ENCODE measurements at places on chromosomes 3 and 15. TPM values are rescaled to one million over a fixed set of nuclear protein-coding genes. Genes with fewer than 3 reads are reported as not detected.

DNA sequence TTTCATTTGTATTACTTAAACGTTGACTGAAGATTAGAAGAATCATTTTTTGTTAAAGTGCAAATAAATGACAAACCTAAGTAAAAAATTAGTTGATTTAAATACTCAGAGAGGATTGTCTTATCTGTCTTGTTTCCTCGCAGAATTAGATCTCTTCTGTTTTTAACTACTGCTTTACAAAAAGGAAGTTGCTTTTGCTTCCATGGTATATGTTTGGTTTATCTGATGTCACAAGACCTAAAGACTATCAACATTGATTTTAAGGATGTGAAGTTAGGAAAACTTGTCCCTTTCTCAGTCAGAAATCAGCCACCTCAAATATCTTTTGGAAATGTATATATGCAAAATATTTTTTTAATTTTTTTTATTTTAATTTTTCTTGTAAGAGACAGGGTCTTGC, 28.7 kb downstream of the GPR171 start:
- DNase-seq = no peak

DNA sequence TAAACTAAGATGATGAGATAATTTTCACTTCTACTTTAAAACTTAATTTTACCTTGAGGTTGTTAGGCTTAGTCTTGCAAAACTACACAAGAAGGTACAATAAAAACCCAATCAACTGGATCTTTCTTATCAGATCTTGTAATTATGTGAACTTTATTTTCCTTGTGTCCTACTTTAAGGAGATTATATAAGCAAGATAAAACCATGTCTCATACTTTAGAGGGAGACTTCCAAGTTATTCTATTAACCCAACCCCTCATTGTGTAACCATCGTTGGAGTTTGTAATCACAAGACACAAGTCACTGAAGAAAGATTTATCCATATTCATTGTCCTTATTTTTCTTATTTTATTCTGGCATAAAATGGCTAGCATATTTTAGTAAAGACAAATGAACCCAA, 165.6 kb downstream of the SERPINI1 start:
- no peak for DNase-seq

- DNase-seq = no peak
Observed at GRCh38 chr15:85414037-85414436, 33.6 kb downstream of the AKAP13 start.

DNA sequence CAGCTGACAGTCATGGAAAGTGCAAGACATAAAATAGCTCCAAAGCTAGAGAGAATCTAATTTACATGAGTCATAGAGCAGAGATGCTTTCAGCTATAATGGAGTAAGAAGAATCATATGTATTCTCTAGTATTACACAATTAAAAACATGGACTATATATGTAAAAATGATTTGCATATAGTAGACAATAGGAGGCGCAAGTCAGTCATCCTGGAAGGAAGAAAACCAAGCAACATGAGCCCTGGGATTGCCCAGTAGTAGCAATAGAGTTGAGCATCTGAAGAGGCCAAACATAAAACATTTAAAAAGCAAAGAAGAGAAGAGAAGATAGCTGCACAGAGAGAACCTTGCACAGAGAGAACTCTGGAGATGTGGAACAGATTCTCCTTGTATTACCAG, 455.0 kb downstream of the EPHA3 start:
- no peak for DNase-seq

DNA sequence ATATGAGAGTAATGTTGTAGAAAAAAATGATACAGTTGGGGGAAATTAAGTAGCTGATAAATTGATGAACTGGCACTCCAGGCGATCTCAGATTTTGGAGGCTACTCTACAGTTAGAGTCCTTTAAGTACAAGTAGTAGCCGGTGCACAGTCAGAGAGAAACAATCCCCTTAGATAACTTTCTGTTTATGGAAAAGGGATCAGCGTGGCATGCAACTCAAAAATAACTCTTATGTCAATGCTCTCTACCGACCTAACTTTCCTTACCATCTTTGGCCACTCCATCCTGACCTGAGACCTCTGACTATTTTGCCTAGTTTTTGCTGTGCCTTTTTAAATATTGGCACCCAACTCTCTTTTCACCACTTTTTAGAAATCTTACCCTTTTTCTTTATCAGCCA, 299.6 kb downstream of the UNC13C start:
- no peak for DNase-seq

Gene IL20RB
- polyA plus RNA-seq = 0.45 TPM

Gene RARB
- polyA plus RNA-seq = not detected

Gene KIF9
- polyA plus RNA-seq = 7.6 TPM

All from CD8-positive, alpha-beta memory T cell (primary cell).